ENCODE measurements at places on chromosomes 6 and 20.
A peak's percentile ranks its signal among the peaks of the same experiment; 100 is the strongest.

DNA sequence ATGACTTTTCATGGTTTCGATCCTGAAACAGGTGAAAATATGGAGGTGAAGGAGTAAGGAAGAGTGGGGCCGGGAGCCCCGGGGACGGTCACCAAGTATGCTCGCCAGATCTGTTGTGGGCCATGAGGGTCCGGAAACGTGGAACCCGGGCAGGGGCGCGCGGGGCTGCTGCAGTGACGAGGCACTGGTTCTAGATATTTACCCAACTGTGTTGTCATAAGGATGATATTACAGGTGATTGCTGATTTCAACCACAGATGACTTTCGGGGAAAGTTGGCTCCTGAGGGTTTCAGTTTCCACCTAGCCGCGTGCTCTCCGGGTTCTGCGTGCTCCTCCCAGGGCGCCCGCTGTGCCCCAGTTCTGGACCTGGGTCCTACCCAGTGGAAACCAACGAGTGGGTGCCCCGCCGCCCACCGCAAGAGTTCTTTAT lies 12.2 kb downstream of the RAET1G start:
- DNase-seq: no peak

GRCh38 chr20:5770987-5771318 lies 20.8 kb downstream of the SHLD1 start:
- no peak for DNase-seq

DNA sequence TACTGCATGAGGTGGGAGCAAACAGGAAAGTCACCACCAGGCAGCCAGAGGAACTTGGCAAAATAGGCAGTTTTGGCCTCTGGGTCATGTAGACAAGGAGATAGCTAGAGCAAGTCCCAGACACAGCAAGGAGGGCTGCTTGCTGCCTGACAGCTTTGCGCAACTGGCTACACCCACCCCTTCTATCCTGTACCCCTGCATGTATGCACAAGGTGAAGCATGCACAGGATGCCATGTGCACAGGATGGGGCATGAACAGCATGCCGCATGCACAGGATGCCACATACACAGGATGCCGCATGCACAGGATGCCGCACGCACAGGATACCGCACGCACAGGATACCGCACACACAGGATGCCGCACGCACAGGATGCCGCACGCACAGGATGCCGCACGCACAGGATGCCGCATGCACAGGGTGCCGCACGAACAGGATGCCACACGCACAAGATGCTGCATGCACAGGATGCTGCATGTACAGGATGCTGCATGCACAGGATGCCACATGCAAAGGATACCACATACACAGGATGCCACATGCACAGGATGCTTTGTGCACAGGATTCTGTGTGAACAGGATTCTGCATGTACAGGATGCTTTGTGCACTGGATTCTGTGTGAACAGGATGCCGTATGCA lies 104.9 kb upstream of the IYD start:
- DNase-seq: no peak

GRCh38 chr6:31559958-31560696 lies 12.0 kb upstream of the LTA start:
- DNase-seq: peak; percentile 80

DNA sequence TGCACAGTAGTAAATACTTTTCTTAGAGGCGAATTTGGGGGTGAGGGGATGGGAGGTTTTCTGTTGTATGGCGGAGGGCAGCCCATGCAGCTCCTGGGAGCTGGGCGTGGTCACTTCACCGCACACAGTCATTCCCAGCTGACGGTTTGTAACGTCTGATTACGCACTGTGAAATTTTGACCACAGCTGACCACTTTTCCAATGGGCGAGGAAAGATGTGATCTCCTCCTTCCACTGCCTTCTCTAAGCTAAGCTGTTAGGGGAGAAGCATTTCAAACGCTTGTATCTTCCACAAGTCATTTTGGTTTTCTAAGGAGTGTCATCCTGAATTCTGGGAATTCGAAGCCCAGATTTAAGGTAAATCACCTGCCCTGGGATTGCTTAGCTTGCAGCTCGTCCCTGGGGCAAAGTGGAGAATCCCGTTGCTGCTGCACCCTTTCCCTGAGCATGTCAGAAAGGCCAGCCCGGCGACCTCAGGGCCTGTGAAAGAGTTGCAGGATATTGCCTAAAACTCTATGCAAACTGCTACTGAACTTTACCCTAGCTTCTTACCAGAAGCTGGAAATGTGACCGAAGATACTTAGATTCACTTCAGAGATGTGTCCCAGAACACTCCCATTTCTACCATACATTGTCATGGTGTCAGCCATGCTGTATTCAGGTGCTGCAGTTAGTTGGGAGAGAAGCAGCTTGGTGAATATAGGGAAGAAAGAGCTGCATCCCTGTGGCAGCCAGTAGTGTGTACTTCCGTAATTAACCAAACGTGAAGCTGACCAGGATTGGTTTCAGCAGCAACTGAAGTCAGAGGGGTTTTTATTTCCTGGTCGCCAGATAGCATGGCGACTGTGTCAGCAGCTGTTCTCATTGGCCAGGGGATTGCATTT lies 58.9 kb downstream of the RREB1 start:
- no peak for DNase-seq

- DNase-seq: no peak
These were observed 559.5 kb downstream of the UTRN start for GRCh38 chr6:144844596-144844995.

DNA sequence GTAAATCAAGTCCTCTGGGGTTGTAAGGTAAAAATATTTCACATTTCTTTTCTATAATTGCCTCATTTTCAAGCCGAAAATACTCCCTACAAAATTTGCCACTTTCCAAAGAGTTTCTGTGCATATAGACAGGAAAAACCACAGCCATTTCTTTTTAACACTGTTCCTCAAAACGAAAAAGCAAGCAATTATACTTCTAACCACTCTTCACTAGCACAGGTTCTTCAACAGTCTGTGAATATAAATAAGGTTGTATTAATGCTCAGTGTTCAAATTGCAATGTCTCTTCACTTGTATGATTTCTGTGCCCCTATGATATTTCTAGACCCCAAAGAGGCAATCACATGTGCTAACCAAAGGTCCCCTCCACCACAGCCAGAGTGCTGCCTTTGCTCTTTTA lies 206.0 kb downstream of the SIM1 start:
- DNase-seq: no peak

DNA sequence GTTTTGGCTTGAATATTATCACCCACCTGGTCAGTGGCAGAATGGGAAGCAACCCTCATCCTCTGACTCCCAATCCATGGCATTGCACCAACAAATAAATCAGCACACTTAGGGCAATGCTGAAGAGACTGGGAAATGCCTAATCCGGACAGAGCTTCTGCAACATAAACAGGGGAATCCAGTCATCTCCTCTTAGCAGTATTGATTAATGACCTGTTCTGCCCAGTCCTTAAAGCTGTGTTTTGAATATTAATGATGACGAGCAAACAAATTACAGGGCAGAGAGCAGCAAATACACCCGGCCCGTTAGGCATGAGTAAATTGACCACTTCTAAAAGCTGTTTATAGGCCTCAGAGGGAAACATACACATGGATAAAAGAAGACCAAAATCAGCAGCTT lies 77.0 kb upstream of the B3GAT2 start:
- DNase-seq: no peak

- no peak for DNase-seq
These were observed 43.6 kb downstream of the NCOA7 start for GRCh38 chr6:125834348-125834747.

DNA sequence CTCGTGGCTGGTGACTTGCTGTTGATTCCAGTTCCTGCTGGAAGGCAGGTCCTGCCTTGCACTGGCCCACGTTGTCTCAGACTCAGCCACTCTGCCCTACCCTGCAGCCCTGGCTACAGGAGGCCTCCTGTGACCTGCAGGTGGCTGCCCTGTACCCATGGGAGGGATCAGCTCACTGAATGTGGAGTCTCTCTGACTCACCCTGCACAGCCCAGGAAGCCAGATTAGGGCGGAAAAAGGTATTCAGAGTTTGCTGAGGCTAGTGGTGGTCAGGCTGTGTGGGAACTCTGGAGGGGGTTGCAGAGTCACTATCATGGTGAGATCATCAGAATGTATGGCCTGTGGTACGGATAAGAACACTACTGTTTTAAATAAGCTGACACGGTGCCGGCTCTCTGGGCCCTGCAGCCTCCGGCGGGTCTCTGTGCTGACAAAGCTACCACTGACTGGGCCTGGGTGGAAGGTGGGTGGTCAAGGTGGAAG lies 24.7 kb upstream of the PYGB start:
- DNase-seq: no peak

GRCh38 chr6:156773476-156773875 lies 3.7 kb upstream of the ARID1B start:
- DNase-seq: no peak

- DNase-seq: no peak
These were observed 129.7 kb upstream of the AHI1 start for GRCh38 chr6:135627092-135627715.

DNA sequence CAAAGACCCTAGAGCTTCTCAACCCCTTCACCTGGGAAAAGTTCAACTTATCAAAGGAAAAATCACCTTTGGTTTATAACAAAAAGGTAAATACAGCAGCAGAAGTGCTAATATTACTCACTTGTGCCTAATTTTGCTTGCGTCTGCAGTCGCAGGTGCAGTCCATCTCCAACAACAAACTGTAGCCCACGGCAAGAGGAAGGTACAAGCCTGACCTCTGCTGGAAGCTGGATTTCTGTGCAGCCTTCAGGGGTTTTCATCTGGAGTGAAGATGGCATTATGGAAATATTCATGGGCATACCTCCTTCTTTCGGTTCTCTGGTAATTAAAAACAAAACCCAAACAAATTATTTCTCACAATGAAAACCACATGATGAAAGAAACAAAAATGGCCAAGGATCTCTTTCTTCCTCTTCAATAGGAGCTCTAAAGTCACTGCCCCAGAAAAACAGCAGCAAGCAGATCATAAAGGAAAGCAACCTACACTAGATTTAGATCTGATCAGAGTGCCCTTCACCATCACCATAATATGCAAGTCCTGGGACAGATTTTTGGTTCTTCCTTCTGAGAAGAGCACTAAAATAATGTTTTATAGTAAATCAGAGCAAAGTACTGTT lies 7.8 kb downstream of the UBE3D start:
- no peak for DNase-seq

DNA sequence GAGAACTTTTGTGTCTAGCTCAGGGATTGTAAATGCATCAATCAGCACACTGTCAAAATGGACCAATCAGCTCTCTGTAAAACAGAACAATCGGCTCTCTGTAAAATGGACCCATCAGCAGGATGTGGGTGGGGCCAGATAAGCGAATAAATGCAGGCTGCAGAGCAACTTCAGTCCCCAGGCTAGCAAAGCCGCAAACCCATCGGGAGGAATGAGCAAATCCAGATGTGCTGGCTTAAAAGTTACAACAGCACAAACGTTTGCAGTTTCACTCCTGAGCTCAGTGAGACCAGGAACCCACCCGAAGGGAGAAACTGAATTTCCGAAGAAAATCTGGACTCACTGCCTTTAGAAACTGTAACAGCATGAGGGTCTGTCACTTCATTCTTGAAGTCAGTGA lies 21.9 kb upstream of the MBOAT1 start:
- no peak for DNase-seq

DNA sequence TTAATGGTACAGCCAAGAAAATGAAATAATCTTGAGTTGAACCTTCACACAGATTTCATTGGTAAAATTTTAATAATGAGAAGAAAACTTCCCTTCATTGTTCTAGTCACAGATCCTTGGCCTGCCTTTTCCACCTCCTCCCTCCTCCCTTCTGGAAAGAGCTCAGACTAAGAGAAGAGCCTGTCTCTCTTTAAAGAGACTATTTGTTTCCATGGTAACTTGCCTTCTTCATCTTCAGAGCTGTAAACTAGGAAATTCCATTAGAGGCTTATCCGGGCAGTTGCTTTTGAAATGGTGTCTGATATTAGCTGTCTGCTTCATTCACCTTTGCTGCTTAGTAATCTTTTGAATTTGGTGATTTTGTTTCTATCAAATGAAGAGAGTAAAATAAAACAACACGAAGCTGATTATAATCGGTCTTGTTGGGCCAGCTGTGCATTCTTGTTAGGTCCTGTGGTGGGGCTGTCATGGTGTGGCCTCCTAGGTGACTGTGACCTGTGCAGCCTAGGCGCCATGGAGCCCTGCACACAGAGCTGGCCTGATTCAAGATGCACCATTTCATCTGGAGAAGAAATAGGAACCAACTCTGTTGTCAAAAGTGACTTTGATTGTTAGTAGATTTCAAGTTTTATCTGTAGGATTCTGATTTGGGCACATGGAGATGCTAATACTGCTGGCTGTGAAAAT lies 96.7 kb downstream of the MAP3K7 start:
- no peak for DNase-seq

DNA sequence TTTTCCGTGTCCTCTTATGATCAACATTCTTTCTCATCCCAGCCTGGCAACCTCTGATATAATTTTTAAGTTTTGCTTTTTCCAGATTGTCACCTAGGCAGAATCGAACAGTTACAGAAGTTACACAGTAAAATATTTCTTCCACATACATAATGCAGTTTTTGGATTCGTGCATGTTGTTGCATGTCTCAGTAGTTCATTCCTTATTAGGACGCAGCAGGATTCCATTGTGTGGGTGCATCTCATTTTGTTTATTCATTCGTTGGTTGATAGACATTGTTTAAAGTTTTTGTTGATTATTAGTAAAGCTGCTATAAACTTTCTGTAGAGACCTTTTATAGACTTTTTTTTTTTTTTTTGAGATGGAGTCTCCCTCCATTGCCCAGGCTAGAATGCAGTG lies 284.3 kb upstream of the FERMT1 start:
- DNase-seq: no peak

DNA sequence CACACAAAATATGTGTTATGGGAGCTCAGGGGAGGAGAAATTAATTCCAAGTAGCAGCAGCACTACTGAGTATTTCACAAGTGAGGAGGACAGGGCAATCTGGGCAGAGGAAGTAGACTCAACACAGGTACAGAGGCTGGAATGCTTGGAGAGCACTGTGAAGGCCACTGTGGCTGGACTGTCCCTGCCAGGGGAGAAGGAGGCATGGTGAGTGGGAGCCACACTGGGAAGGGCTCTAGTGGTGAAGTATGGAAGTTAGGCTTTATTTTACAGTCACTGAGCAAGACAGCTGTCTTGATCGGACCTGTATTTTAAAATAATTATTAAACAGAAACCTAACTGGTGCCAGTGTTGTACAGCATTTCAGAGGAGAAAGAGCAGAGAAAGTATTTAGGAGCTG lies 28.8 kb downstream of the FAM229B start:
- DNase-seq: no peak

GRCh38 chr6:24149836-24150235 lies 23.8 kb downstream of the NRSN1 start:
- no peak for DNase-seq

GRCh38 chr20:1196634-1197033 lies 6.6 kb upstream of the C20orf202 start:
- no peak for DNase-seq

DNA sequence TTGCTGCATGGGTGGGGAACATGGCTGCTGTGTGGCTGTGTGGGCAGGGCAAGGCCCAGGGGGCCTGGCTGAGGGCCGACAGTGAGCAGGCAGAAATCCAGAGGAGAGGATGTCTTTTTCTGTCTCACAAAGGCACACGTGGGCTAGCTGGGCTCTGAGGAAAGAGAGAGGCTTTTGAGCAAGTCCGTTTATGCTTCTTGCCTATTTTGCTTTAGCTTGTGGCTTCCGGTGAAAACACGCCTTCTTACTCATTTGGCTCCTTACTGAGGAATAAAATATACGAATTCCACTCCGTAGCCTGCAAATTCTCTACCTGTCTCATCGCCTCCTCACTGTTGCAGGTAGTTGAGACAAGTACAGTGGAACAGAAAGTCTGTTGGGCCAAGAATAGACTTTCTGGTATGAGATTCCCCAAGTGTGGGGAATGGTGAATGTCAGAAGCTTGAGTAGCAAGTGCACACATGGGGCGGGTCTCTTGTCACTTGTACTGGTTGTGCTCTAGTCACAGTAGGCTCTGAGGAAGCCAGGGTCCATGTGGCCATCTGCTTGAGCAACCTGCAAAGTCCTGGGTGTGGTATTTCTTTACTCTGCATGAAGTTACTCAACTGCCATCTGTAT lies 28.4 kb downstream of the WRNIP1 start:
- peak; percentile 51 for DNase-seq
